Tibial nerve (tissue), 4 donors: ENCODE measurements at places on chromosomes 6 and 20.

DNA sequence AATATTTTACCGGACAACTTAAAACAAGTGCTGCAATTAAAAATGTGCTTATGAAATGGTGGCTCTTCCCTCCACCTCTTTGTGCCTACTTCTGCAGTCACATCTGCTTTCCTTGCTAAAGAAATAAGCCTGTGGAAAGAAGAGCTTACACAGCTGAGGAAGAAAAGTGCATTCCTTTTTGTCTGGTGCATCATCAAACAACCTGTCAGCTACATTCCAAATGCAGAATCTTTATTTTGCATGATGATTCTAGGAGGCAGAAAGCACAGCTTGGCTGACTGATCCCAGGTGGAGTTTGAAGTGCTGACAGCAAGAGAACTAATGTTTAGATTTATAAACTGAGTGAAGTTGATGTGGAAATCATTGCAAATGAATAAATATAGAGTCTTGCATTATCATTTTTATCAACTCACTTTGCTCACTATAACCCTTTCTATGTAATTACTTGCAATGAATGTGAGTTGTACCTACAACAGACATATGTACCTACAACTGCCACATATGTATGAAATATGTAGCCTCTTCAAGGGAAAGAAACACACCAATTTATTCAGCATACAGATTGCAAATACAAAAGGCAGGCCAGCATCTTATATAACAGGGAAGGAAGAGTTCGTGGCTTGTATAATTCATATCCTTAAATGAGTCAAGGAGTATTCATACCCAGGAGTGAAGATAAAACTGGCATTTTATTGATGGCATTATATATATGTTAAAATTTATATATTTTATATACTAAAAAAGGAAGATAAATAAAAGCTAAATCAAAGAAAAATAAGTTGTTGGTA is 223.4 kb upstream of the MCHR2 start:
- DNase-seq = no peak

DNA sequence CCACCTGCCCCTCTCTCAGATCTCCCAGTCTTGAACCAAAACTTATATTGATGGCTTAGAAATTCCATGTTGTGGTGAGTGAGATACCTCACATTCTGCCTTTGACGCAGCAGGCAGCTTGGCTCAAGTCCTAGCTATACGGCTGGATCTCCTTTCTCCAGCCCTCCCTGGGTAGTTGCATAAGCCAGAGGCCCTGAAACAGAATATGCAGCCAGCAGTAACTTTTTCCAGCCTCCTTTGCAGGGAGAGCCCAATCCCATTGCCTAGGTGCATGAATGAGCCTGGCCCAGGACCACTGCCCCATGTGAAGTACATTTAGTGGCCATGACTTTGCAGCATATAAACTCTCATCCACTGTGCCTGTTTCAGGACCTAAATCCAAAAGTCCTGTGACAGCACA is 202.2 kb upstream of the CDYL start:
- no peak for DNase-seq

DNA sequence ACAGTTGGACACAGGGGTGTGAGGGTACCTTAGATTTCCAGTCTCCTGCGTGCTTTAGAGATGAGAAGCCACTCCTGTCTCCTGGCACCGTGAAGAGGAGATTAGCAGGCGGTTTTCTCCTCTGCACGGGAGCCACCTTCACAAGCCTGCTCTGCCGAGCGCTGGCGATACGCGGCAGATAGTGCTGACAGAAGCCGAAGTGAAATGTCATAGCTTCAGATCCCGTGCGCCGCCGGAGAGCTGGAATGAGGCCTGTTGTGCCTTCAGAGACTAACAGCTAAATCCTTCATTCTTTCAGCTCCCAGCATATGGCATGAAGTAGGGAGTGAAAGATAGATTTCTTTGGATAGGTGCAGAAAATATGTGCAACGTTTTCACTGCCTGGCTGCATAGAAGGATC is 371.0 kb downstream of the TAF4 start:
- DNase-seq = no peak

DNA sequence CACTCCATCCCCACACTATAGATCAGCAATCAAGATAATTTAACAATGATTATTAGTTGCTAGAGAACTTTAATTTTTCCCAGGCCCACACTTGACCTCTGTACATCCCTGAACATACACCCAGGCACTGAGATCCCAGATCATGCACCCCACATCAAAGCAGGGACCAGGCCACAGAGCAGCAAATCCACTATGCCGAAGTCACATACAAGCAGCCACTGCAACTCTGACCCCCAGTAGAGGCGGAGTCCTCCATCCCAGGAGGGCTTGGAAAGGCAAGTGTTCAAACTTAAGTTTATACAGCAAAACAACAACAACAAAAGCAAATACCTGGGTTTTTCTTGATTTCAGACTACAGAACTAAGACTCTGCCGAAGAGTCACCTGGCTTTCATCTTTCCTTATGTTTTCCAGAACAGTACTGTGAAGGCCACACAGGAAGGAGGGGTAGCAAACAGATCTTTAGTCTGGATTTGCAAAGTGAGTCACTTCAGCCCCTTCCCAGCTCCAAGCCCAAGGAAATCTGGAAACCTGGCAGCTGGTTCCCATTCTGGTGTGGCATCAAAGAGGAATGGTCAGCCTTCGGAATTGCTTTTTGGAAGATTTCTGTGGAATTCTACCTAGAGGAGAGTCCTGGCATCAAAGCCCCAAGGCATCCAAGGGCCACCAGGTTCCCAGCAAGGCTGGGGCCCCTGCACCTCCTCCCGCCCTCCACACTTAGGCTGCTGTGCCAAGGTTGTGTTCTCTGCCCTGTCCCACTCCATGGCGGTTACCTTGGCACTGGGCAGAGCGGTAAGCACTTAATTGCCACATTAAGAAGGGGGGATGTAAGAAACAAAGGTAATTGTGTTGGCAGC is 7.3 kb downstream of the JAG1 start:
- DNase-seq = no peak

DNA sequence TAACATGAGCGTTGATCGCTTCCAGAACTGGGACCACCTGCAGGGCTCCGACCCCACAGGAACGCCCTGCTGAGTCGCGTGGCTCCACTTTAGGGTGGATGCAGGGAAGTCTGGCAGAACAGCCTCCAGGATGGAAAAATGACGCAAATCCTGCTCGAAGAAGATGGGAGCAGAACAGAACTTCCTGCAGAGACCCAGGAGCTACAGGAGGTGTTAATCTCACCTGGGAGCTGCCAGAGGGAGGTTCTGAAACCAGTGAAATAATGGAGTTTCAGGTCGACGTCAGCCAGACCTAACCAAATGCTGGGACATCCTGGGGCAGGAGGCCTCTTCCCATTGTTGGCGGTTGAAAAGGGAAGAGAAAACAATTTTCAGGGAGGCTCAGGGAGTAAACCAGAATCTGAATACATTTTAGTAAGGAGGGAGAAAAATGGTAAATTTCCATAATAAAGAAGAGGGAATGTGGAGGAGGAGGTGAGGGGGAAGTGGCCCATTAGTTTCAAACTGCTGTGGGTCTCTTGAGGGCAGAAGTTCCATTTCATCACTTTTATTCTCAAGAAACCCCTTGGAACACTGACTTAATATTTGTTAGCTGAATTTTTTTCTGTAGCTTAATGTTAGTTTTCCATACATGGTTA is 558.4 kb upstream of the CDH4 start:
- no peak for DNase-seq

- no peak for DNase-seq
Measured at GRCh38 chr6:4374216-4374615, 238.8 kb upstream of the ECI2 start.

DNA sequence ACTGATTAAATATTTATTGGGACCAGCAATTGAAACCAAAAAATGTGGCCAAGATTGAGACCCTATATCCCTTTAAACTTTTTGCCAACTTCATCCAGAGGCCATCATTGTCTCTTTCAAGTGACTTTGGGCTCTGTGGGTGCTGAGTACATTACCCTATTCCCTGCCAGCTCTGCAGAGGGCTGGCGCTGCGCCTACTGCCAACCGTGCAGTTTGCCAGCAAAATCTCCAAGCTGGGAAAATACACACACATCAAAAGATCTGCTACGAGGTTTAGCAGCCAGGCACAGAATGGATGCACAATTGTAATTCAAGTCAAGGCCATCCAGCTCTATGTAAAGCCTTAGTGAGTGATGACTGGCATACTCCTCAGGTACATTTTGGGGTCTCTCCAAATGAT is 125.0 kb downstream of the CBLN4 start:
- no peak for DNase-seq

- DNase-seq = no peak
Measured at GRCh38 chr6:112024464-112024863, 29.4 kb upstream of the CCN6 start.

DNA sequence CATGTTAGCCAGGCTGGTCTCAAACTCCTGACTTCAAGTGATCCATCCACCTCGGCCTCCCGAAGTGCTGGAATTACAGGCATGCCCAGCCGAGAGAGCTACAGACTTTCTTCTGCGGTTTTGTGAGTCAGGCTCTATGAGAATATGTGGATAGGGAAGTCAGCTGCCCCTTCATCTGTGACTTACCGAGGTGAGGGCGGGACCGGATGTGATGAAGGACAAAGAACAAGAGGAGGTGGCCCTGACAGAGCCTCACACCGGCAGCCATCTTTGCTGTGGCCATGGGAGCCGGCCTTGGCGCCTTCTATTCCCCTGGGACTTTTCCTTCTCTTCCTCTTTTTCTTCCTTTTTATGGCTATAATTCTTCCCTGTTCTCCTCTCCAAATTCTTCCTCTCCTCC is 67.0 kb downstream of the IYD start:
- DNase-seq = no peak

GRCh38 chr20:47506850-47507249 is 5.2 kb downstream of the NCOA3 start:
- DNase-seq = no peak

DNA sequence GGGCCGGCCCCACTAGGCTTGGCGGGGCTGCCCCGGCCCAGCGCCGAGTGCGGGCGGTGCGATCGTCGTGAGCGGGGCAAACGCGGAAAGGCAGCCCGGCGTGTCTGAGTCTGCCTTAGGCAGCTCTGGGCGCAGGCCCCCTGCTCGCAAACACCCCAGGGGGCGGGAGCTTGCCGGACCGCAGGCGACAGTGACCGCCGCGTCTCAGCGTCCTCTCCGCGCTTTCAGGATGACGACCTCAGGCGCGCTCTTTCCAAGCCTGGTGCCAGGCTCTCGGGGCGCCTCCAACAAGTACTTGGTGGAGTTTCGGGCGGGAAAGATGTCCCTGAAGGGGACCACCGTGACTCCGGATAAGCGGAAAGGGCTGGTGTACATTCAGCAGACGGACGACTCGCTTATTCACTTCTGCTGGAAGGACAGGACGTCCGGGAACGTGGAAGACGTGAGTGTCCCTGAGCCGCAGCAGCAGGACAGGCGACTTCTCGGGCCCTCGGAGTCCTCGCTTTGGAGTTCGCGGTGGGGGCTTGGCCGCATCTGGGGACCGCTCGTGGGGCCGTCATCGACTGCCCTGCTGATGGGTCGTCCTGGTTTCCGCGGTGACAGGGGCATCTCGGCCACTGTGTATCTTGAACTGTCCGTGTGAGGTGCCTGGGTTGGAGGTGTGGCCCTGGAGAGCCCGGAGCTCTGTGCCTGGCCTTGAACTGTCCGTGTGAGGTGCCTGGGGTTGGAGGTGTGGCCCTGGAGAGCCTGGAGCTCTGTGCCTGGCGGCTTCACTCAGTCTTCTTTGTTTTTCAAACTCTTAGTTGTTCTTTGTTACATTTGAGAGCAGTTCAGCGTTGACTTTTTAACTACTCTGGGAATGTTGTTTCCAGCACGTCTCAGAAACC is 786 bp downstream of the ADRM1 start:
- no peak for DNase-seq

GRCh38 chr6:3227363-3228045 is at the start of gene TUBB2B:
Gene TUBB2B, minus strand, starts transcription at chr6:3227653. Its CDS starts 110 bp downstream, at chr6:3227543.
- DNase-seq = no peak

DNA sequence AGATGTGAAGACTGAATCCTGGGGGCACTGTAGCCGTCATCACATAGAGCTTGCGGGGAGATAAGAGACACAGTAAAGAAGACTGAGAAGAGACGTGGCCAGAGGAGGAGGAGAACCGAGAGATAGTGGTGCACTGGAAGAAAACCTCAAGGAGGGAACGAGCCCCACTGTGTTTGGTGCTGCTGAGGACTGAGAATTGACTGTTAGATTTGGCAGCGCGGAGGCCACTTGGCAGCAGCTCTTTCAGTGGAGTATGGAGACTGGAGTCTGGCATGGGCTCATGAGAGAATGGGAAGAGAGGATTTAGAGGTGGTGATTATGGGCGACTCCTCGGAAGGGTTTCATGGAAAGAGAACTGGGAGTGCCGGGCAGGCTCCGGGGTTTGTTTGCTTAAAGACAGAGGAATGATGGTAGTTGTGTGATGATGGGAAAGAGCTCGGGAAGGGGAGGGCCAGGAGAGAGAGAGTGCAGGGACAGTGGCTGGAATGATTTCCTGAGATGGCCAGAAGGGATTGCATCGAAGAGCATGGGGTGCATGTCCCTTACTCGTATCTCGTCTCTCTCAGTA is 18.0 kb downstream of the CDYL start:
- DNase-seq = no peak

DNA sequence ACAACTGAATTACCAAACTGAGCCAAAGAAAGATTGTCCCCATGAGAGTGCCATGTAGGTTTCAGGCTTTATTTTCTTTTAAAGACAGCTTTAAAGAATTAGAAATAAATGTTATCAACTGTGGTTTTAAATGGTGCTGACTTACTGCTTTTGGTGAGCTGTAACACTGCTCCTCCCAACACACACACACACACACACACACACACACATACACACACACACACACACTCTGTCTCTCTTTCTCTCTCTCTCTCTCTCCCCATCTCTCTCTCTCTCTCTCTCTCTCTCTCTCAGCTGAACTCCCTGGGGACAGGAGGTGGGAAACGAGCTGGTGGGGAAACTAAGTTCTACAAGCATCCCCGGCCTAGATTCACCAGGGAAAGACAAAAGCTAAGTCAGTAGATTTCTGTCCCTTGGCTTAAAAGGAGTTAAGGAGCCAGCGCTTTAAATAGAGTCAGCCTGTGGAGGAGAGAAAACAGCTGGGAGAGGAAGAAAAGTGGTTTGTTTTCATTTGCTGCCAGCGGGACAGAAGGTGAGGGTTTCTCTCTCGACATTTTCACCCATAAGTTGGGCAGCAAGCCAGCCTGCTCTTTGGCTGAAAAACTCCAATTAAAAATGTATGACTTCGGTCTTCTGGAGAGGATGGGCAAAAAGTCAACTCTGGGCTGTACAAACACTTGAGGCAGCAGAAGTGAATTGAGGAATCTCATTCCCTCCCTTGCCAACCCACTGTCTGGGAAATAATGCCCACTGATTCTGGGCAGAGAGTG is 27.4 kb downstream of the CBLN4 start:
- no peak for DNase-seq

- no peak for DNase-seq
Measured at GRCh38 chr20:36821964-36822437, 48.4 kb upstream of the DSN1 start.

- DNase-seq = no peak
Measured at GRCh38 chr6:54099225-54099624, 12.0 kb upstream of the MLIP start.

- DNase-seq = no peak
Measured at GRCh38 chr6:130993292-130993765, 69.7 kb downstream of the EPB41L2 start.

- peak; percentile 61 for DNase-seq
Measured at GRCh38 chr20:45833883-45834796, 541 bp downstream of the SNX21 start.
